GM12892 (cell line): ENCODE measurements at places on chromosomes 2 and 18.

- DNase-seq, result no peak
Observed at GRCh38 chr2:52964916-52965530, 802.6 kb upstream of the CHAC2 start.

- peak; percentile 3 for DNase-seq
Observed at GRCh38 chr2:241902357-241902991, 32.9 kb downstream of the RTP5 start.

GRCh38 chr2:197813093-197813787 lies 8.8 kb downstream of the PLCL1 start:
- DNase-seq, result no peak

DNA sequence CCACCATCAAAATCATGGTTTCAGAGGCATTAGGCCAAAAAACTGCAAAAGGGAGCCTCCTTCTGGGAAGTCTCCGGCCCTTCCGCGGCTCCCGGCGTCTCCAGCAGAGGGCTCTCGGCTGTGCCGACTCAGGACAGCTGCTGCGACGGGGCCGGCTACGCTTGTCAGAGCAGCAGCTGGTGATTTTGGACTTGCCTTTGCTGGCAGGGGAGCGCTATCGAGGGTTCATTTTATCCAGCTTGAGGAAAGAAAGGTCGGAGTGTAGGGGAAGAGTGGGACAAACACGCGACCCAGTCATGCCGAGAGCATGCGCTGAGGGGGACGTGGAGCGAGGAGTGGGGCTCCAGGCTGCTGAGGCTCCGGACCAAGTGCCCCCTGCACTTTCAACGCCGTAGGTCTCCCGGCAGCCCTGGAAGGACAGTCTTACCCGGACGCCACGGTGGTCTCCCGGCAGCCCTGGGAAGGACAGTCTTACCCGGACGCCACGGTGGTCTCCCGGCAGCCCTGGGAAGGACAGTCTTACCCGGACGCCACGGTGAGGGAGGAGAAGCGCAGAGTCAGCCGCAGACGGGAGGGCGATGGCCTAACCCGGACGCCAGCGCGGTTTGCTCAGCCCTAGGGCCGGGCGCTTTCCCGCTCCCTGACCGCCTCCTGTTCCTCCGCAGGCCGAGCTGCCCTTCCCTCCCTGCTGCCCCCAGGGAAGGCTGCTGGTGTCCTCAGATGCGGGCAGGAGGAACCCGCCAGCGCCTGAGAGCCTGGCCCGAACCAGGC lies 21.7 kb downstream of the DDX18 start:
- peak; percentile 46 for DNase-seq

GRCh38 chr2:6665093-6666045 lies 200.3 kb downstream of the CMPK2 start:
- DNase-seq, result no peak

GRCh38 chr18:42533009-42533575 lies 578.1 kb downstream of the PIK3C3 start:
- DNase-seq, result no peak

GRCh38 chr2:147524912-147525311 lies 319.9 kb upstream of the ACVR2A start:
- no peak for DNase-seq

- no peak for DNase-seq
Observed at GRCh38 chr2:10239561-10239967, 63.1 kb upstream of the HPCAL1 start.

GRCh38 chr2:199762963-199763362 lies 88.0 kb downstream of the FTCDNL1 start:
- DNase-seq, result no peak

- no peak for DNase-seq
Observed at GRCh38 chr18:64183665-64184064, 34.8 kb upstream of the LINC00305 start.

- DNase-seq, result no peak
Observed at GRCh38 chr2:174036825-174037224, 71.7 kb upstream of the SP3 start.

DNA sequence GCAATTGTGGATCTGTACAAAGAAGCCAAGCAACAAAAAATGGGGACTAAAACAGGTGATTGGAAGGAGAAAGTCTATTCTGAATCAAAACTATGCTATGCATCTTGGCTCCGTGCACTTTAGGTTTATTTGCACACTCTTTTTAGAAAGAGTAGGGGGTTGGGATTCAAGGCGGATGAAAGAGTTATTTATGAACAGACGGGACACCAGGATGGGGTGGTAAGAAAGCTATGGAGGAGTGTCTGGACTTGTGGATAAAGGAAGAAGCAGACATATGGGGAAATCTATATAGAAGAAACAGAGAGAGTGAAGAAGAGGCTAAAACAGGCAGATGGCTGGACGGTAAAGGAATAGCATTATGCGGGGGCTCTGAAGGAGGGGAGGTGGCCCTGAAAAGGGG lies 57.8 kb downstream of the TCF4 start:
- DNase-seq, result no peak

- no peak for DNase-seq
Observed at GRCh38 chr2:201709049-201709448, 10.6 kb upstream of the MPP4 start.

DNA sequence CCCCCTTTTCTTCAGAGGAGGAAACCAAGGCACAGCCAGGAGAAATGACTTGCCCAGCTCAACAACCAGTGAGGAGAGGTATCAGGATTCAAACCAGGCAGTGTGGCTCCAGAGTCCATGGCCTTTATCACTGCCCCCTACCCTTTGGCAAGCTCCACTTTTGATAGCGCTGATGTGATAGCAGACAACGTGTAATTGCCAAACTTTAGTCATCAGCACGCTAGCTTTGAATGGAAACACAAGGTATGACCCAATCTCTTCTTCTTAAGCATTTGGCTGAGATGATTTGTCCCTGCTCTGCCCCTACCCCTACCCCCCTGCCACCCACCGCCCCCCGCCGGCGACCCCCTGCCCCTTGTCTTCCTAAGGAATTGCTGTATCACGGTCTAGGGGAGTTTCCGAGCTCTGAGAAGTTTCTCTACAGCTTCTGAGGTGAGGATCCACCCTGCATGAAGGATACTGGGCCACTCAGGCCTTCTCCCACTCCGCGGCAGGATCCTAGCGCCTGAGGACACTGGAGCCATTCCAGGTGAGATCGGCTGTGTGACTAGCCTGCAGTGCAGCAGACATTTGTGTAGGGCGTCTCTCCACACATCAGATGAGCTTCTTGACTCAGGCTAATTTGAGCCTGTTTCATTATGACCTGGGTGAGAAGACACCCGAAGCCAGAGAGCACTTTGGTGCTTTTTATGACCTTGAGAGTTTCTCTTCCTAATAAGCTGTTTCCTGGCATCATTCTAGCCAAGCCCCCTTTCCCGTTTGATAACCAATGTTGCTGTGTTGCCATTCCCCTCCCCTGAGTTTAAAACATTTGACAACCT lies 75.1 kb upstream of the MAP4K4 start:
- DNase-seq, result peak; percentile 52

GRCh38 chr18:68177807-68178702 lies 536.9 kb downstream of the TMX3 start:
- no peak for DNase-seq

DNA sequence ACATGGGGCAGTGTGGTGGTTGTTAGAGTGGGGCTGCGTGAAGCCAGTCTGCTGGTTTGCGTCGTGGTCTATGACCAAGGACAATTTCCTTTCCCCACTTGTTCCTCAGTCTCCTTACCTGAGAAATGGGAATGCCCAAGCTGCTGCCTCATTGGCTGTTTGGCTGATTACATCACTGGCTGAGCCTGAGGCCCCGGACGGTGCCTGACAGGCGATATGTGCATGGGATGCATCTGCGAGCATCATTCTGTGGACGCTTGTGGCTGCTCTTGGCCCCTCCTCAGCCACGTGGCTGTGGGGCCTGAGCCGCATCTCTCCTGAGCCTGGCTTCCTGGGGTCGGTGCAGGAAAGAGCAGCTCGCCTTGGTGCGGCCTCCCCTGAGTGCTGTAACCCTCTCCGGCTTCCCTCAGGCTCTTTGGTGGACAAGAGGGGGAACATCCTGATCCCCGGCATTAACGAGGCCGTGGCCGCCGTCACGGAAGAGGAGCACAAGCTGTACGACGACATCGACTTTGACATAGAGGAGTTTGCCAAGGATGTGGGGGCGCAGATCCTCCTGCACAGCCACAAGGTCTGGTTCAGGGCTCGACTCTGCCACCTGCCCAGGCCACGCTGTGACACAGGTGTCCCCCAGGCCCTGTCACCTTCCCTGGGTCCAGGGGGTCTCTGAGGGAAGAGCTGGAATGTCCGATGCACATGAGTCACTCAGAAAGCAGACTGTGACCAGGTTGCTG lies 17.2 kb downstream of the CNDP2 start:
- DNase-seq, result no peak

DNA sequence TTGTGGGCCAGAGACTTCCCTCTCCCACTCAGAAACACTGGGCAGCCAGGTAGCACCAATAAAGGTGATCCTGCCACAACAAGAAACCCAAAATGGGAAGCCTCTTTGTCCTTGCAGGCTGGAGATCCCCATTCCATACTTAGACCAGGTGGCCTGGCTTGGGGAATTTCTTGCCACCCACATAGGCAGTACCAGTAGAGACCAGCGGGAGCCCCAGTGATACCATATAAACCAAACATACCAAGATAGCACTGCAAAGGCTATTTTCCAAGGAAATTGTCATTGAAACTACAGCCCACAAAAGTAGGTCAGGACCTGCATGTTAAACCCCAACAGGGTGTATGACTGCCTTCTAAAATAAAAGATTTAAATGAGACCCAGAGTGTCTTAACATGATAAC lies 171.6 kb downstream of the DIS3L2 start:
- no peak for DNase-seq

DNA sequence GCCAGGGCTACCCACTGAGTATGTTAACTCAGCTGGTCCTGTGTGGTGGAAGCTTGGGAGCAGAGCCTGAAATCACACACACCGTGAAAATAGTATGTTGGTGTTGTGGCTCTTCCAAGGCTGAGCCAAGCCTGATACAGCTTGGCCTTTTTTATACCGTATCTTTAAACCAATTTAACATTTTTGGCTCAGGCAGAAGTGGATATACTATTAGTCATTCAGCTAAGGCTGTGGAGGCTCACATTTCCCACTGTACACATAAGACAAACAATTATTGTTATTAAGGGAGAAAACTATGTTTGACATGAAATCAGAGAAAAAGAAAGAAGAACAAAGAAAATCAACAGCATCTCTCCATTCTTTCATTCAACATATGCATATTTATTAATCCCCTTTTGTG lies 159.0 kb downstream of the BCL11A start:
- DNase-seq, result no peak

- DNase-seq, result no peak
Observed at GRCh38 chr2:184119989-184120800, 478.1 kb upstream of the ZNF804A start.

DNA sequence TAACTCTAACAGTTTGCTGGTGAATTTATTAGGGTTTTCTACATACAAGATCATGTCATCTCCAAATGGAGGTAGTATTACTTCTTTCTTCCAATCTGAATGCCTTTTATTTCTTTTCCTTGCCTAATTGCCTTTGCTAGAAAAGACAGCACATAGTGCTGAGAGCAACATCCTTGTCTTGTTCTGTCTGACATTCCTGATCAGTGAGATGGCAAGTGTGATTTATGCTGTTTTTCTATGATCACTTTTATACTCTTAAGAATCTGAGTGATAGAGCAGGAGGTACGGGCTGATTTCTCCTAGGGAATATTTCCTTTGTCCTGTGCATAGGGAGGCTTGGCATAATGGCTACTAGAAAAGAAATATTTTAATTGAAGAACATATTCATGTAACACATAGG lies 17.3 kb downstream of the LYPD6B start:
- DNase-seq, result no peak

- DNase-seq, result no peak
Observed at GRCh38 chr2:187549951-187550555, 4.2 kb downstream of the TFPI start.

GRCh38 chr18:9025091-9025838 lies 77.2 kb upstream of the NDUFV2 start:
- DNase-seq, result no peak

DNA sequence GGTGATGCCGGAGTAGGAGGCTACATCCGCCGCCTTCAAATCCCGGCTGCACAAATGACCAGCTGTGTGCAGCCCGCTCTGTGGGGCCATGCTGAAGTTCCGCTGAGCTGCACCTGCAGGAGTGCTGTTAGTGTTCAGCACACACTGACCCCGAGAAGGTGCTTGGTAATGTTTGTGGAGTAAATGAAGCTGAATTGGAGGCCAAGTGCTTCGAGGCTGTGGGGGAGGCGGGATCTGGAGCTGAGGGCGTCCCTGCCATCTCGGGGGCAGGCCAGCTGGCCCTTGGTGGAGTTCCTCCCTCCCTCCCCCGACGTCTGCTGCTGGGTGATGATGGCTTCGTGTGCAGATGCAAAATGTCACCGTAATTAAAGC lies 23.2 kb downstream of the KCNF1 start:
- no peak for DNase-seq
